NCI-H1105 treated with DMSO at 0.1 percent for 48 hours (cell line): ENCODE measurements at places on chromosomes 6 and 20.

DNA sequence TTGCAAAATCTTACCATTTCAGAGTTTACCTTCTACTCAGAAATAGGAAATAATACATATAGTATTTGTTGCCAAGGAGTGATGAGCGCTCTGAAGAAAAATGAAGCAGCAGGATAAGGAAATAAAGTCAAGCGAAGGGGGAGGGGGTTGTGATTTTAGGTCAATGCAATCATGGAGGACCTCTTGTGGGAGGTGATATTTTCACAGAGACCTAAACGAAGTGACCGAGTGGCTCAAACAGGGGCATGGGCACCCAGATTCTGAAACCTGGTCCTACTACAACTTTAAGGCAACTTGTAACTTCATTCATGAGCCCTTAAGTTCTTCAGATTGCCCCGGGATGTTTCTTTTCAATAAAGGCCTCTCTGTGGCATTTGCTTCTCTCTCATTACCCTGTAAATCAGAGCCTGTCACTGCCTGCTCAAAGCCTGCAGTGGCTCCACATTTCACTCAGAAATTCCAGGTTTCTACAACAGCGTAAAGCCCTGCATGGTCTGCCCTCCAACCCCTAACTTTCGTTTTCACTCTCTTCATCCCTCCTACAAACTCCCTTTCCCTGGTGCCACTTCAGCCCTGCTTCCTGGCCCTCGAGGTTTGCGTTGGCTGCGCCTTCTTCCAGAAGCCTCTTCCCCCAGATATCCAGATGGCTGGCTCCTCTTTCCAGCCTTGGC lies 162.7 kb downstream of the TBC1D7 start:
- no peak for DNase-seq

DNA sequence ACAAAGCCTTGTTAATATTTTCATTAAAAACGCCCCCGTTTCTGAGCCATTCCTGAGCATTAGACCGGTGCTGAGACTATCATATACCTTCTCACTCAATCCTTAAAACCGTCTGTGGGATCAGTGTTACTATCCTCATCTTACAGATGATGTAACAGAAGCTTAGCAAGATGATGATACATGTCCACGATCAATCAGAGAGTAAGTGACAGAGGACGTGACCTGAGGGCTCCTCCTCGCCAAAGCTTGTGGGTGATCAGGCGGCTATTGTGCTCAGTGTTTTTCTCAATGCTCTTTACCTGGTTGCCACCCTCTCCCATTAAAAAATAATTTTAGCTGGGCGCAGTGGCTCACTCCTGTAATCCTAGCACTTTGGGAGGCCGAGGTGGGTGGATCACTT lies 113.1 kb downstream of the MTHFD1L start:
- DNase-seq = no peak

GRCh38 chr6:38676236-38676973 lies 26.5 kb downstream of the GLO1 start:
- DNase-seq = no peak

- DNase-seq = peak; percentile 37
These were observed 58.7 kb downstream of the VAPB start for GRCh38 chr20:58447511-58448391.

GRCh38 chr6:31666337-31666965 lies 571 bp downstream of the CSNK2B start:
- DNase-seq = no peak

GRCh38 chr20:38665506-38666285 lies 58.6 kb upstream of the SLC32A1 start:
- DNase-seq = no peak

GRCh38 chr6:158170656-158171081 lies 2.5 kb downstream of the GTF2H5 start:
- DNase-seq = no peak
